RKO (cell line): ENCODE measurements at places on chromosomes 4 and X.
A peak's percentile ranks its signal among the peaks of the same experiment; 100 is the strongest.

DNA sequence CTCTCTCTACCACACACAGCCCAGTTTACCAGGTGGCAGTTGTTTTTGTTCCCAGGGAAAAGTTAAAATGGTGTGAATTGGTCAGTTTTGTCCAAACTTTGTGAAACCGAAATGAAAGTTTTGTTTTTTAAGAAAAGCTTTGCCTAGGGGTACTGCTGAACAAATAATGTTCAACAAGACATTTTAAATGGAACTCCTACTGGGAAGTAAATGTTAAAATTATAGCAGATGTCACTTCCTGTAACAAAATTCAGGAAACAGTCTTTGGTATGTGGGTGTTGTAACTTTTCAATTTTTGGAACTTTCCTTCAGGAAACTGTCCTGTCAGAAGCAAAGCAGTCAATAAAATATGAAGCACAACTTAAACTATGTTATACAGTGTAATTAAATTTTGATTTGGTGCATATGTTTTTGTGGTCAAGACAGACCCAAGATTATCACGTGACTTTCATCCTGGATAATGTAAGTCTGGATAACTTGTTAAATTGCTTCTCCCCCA lies 79.5 kb downstream of the AFF1 start:
- no peak for DNase-seq

GRCh38 chr4:38400946-38401345 lies 263.1 kb upstream of the KLF3 start:
- no peak for DNase-seq

- DNase-seq: peak; percentile 41
Observed at GRCh38 chrX:55709735-55710134, 7.8 kb upstream of the RRAGB start.

DNA sequence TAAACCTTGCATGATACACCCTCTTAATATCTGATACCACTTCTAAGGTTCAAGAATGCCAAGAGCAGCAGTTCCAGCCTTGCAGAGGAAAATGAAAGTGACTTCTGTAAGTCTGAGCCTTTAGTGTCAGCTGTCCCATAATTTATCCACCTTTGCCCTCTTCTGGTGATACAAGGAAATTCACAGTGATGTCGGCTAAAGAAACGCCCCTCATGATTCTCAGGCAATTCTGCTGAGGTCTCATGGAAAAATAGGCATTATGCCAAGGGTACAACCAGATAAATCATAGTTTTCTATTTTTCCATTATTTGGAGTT lies 172.2 kb upstream of the CXCL13 start:
- peak; percentile 73 for DNase-seq

GRCh38 chr4:19178835-19179234 lies 1072.9 kb upstream of the SLIT2 start:
- no peak for DNase-seq

GRCh38 chr4:110532901-110533589 lies 57.1 kb downstream of the ENPEP start:
- no peak for DNase-seq

- peak; percentile 80 for DNase-seq
Observed at GRCh38 chrX:15471028-15471427, 22.1 kb downstream of the PIR start.

DNA sequence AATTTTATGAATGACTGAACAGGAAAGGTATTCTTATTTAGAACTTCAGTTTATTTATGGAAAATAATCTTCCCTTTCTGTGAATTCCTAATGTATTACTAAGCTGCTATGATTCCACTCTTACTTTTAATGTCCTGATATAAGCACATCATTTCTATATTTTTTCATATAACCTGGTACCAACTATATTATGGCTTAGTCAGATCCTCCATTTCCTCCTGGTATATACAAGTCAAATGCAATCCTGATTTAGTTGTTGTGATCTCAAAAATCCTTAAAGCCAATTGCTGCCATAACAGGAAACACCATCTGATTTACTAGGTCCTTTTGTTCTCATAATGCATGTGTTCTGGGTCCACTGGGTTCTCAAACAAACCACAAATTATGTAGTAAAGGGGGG lies 26.8 kb downstream of the TRMT2B start:
- DNase-seq: no peak

GRCh38 chrX:107601326-107601725 lies 27.0 kb upstream of the PRPS1 start:
- DNase-seq: no peak

DNA sequence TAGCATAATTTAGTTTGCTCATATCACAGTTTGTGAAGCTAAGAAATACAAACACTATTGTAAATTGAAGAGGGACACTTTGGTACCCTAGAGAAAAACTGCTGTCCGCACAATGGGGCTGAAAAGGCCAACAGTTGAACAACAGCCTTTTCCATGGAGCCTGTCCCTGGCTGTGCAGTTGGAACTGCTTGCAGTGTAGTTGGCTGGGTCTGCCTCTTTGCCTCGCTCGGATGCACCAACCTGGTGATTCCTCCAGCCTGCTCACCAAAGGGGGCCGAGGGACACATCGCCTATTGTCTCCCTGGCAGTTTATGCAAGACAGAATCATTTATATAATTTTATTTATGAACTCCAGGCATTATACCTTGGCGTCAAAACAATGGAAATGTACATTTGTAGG lies 16.5 kb upstream of the GALNT7 start:
- no peak for DNase-seq

- no peak for DNase-seq
Observed at GRCh38 chr4:95343235-95343634, 205.5 kb downstream of the UNC5C start.

- no peak for DNase-seq
Observed at GRCh38 chrX:150223176-150224015, 139.7 kb upstream of the MAMLD1 start.

DNA sequence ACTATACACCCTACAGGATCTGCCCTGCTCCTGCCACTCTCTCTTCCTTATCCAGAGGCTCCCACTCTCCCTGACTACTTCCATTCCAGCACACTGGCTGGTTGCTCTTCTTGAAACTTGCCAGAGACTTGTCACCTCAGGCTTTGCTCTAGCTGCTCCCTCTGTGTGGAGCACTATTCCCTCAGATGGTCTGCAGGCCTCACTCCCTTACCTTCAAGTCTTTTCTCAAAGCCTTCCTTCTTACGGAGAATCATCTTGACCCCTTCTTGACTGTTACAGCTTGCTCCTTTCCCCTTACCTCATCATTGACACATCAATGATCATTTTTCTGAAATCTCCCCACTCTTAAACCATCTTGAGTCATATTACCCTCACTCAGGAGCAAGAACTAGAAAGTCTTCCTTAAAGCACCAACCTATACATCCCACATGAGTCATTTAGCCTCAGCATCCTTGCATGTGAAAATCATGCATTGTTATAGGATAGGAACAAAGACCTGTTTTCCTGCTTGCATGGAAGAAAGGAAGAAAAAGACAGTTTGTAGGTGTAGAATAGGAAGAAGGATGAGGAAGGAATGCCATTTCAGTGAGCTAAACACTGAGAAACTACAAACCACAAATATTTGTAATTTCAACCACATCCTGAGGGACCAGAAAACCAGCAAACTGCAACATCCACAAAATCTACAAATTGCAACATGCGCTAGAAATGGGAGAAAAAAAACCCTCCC lies 55.7 kb downstream of the ANTXR2 start:
- DNase-seq: peak; percentile 53

GRCh38 chr4:167885071-167885470 lies 207.3 kb upstream of the ANXA10 start:
- DNase-seq: no peak

GRCh38 chr4:19298998-19299397 lies 952.7 kb upstream of the SLIT2 start:
- DNase-seq: no peak

DNA sequence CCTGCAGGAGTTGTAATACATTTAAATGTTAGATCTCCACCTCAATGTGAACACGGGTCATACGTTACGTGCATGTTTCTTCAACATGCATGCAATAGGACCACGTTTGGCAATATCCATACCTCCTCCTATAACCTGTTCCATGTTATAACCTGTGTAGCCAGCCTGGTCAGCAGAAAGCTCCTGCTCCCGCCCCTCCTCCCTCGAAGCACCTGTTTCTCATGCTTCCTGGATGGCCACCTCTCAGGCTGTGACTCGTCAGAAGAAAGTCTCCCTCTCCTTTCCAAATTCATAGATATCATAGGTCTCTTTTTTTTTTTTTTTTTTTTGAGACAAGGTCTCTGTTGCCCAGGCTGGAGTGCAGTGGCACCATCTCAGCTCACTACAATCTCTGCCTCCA lies 96.5 kb downstream of the HMX1 start:
- no peak for DNase-seq

GRCh38 chr4:183876268-183876934 lies 28.7 kb upstream of the STOX2 start:
- no peak for DNase-seq

GRCh38 chr4:82797040-82797404 lies 1.6 kb downstream of the SCD5 start:
- no peak for DNase-seq

- DNase-seq: no peak
Observed at GRCh38 chrX:153375571-153375970, 25.6 kb downstream of the PNMA6E start.

GRCh38 chr4:97394653-97395052 lies 748.6 kb downstream of the STPG2 start:
- peak; percentile 44 for DNase-seq
